NCI-H1105 treated with DMSO at 0.1 percent for 48 hours (cell line): ENCODE measurements at places on chromosomes 7 and 10.

- no peak for DNase-seq
These were observed 58.2 kb upstream of the PDGFA start for GRCh38 chr7:577741-578370.

GRCh38 chr7:80127412-80128160 lies 7.0 kb upstream of the GNAI1 start:
- DNase-seq, result peak; percentile 38

DNA sequence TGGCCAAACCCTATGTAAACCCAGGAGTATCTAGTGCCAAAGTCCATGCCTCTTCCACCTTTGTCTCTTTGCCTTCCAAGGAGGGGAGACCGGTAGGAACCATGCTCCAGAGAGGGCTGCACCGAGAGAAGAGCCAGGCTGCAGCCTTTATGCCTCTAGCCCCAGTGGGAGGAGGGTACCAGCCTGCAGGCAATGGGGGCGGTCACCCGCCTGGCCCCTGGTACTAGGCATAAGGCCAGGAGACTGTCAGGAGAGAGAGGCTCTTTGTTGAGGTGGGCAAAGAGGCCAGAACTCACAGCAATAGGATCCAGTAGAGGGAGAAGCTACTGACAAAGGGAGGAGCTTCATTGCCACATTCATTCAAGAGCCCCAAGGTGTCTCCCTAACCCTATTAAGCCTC lies 146.6 kb upstream of the PDE1C start:
- DNase-seq, result no peak

GRCh38 chr7:93178213-93178612 lies 30.0 kb upstream of the SAMD9L start:
- DNase-seq, result peak; percentile 20

GRCh38 chr10:11080564-11080984 lies 62.9 kb downstream of the CELF2 start:
- DNase-seq, result no peak

DNA sequence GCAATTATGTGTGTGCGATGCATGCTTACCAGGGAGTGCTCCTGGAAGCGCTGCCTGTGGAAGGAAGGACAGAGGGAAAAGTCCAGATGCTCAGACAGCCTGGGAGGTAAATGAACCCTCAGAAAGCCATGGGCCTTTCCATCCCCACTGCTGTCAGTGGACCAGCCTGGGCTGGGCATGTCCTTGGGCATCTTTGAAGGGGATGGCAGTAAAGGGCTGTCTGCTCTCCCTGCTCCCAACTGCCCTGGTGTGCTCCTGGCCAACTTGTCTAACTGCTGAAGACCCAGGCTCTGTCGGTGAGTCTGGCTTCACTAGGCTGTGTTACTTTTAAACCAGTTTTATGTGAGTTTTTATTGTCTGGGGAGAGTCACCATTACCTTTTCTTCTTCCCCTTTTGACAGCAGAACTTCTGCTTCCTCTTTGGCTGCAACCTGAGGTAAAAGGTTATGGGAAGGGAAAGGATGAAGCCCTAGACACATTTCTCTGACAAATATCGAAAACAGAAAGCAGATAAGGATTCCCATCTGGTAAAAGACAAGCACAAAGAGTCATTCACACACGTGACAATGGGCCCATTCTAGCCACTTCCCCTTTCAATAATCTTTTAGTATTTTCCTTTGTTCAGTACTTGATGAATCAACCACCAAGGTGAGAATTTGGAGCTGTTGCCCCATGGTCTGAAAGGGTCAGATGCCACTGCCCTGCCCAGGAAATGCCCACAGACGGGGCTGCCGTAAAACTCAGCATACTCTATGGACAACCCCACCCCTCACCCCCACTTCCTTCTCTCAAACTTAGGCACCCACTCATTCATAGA lies 27.6 kb upstream of the PIK3AP1 start:
- no peak for DNase-seq

DNA sequence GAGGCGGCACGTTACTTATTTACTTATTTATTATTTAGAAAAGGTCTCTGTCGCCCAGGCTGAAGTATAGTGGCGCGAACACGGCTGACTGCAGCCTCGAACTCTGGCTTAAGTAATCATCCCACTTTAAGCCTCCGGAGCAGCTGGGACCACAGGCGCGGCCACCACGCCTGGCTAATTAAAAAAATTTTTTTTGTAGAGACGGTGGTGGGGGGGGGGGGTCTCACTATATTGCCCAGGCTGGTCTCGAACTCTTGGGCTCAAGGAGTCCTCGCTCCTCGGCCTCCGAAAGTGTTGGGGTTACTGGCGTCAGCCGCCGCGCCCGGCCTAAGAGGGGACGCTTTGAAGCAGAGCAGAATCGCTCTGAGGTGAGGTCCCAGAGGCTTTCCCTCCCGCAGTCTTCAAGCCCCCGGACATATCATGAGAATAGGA lies 675 bp upstream of the FRAT2 start:
- no peak for DNase-seq

GRCh38 chr7:139133335-139134139 lies 24.0 kb upstream of the ZC3HAV1 start:
- peak; percentile 82 for DNase-seq

GRCh38 chr10:30231709-30232108 lies 117.4 kb downstream of the MTPAP start:
- DNase-seq, result no peak

DNA sequence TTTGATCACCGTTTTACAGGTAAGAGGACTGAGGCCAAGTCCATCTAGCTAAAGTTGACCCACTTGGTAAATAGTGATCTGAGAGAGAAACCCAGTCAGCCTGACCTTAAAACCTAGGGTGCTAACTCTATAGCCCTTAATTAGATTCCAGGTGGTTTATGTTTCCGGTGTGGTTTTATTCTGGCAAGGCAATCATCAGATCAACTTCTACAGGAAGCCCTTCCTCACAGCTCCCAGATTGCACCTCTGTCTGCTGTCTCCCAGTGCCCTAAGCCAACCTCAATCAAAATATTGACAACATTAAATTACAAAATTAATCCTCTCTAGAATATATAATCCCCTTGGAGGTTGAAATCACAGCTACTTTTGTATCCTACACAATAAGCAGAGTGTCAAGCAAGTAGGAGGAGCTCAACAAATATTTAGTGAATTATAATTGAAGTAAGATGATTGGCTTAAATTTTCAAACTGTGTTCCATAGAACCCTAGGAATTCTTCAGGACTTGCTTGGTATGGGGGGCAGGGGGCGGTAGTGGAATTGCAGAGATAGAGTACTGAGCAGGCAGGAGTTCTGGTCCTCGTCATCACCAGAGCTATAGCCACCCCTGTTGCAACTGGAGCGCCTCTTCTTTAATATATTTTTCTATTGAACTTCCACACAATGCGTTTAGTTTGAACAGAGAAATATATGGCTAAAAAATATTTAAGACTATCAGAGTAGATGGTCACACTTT lies 692.8 kb upstream of the LRRN3 start:
- no peak for DNase-seq

- no peak for DNase-seq
These were observed 8.0 kb upstream of the ACTR3B start for GRCh38 chr7:152751449-152752141.

- no peak for DNase-seq
These were observed 3.2 kb downstream of the NYAP1 start for GRCh38 chr7:100486753-100487446.

DNA sequence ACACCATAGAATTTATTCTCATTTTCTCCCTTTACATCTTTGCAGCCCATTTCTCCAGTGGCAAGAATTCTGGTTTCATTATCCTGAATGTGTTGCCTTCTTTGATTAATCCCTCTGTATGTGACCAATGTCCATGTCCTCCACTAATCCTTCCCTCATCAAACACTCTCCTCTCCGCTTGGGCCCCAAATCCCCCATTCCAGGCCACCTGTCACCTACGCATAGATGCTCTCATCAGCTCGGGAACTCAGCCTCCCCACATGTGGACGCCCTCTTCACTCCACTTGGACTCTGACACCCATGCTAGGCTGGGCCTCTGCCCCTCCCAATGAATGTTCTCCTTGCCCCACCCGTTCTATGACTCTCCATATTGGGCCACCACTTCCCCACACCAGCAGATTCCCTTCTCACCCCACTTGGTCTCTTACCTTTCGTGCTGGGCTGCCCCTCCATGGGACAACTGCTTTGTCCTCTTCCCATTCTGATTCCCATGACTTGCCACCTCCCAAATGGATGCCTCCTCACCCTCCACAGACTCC lies 18.7 kb upstream of the RBM20 start:
- no peak for DNase-seq
